Chondrocyte (in vitro differentiated cells): ENCODE measurements at places on chromosomes 5 and 9. TPM values are rescaled to one million over a fixed set of nuclear protein-coding genes. Genes with fewer than 3 reads are reported as not detected.

WDR31 gene
- total RNA-seq: 1.7 to 2.4 TPM (median 1.8 TPM) in 3 replicates

DNA sequence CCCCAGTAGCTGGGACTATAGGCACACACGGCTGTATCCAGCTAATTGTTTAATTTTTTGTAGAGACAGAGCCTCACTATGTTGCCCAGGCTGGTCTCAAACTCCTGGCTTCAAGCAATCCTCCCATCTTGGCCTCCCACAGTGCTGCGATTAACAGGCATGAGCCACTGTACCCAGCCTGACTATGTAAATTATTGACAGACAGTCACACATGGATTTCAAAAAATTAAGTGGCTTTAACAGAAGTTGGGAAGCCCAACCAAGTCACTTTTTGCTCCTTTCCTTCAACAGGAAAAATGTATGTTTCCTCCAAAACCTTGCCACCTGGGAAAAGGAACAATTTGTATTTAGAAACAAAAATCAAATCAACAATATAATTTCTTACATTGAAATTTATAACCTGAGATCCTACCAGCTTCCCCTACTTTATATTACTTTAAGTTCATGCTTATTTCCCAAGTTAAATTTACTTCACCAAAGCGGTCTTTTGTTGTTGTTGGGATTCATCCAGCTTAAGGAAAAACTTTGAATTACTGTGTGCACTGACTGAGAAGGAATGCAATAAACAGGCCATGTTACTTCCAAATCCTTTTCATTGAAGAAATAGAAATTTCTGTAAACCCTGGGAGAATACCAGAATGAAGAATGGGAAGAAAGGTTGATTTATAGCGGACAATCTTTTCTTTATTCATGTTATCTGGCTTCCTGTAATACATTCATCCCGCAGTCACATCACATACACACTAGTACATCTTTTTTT lies 8.6 kb downstream of the PCA3 start:
- H3K4me1 ChIP-seq: peaks cover 7% of the 10 kb centered on the region
- no peak overlapping the region for H3K4me3 ChIP-seq
- no peaks in the 10 kb centered on the region for H3K36me3 ChIP-seq

SAXO1 gene
- 0.17 TPM in 1 of 3 replicates, not detected in the others for total RNA-seq

SPATA31E1 gene
- not detected in 3 replicates for total RNA-seq

- peaks cover 8% of the 10 kb centered on the region for H3K4me1 ChIP-seq
- no peak overlapping the region for H3K27ac ChIP-seq
- no peak overlapping the region for H3K4me3 ChIP-seq
Observed at GRCh38 chr5:137684761-137685160, 51.1 kb downstream of the KLHL3 start.

- DNase-seq: no peak
- no peak overlapping the region for H3K4me3 ChIP-seq
- no peaks in the 10 kb centered on the region for H3K27me3 ChIP-seq
- peaks cover 30% of the 10 kb centered on the region for H3K36me3 ChIP-seq
Observed at GRCh38 chr9:32978051-32978450, 23.4 kb downstream of the APTX start.

- no peak overlapping the region for H3K4me3 ChIP-seq
- H3K27me3 ChIP-seq: no peaks in the 10 kb centered on the region
- peaks cover 8% of the 10 kb centered on the region for H3K36me3 ChIP-seq
- no peak for DNase-seq
- no peak overlapping the region for H3K27ac ChIP-seq
Observed at GRCh38 chr5:88821161-88821560, 61.8 kb downstream of the MEF2C start.

DNA sequence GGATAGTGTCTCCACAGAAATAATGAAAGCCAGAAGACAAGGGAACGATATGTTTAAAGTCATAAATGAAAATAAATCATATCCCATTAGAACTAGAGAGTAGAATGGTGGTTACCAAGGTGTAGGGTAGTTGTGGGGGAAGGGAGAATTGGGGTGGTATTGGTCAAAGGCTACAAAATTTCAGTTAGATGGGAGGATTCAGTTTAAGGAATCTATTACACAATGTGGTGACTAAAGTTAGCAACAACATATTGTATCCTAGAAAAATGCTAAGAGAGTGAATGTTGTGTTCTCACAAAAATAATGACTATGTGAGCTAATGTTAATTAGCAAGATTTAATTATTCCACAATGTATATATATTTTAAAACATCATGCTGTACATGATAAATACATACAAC lies 27.8 kb upstream of the LARP1 start:
- DNase-seq: no peak
- no peaks in the 10 kb centered on the region for H3K27me3 ChIP-seq
- H3K4me1 ChIP-seq: peaks cover 6% of the 10 kb centered on the region
- H3K36me3 ChIP-seq: peaks cover 4% of the 10 kb centered on the region
- no peak overlapping the region for H3K27ac ChIP-seq
- no peak overlapping the region for H3K4me3 ChIP-seq

GRCh38 chr5:17218353-17219005 lies 1.0 kb downstream of the BASP1 start:
- peak overlapping the region; percentile 96 for H3K4me3 ChIP-seq
- DNase-seq: no peak
- H3K27ac ChIP-seq: peak overlapping the region; percentile 92
- peaks cover 3% of the 10 kb centered on the region for H3K36me3 ChIP-seq
- H3K27me3 ChIP-seq: no peaks in the 10 kb centered on the region

FGD3 gene
- not detected in 3 replicates for total RNA-seq

- peaks cover 5% of the 10 kb centered on the region for H3K36me3 ChIP-seq
- H3K27ac ChIP-seq: no peak overlapping the region
- H3K4me1 ChIP-seq: peaks cover 58% of the 10 kb centered on the region
Observed at GRCh38 chr9:77748214-77748772, 100.2 kb upstream of the GNA14 start.

DNA sequence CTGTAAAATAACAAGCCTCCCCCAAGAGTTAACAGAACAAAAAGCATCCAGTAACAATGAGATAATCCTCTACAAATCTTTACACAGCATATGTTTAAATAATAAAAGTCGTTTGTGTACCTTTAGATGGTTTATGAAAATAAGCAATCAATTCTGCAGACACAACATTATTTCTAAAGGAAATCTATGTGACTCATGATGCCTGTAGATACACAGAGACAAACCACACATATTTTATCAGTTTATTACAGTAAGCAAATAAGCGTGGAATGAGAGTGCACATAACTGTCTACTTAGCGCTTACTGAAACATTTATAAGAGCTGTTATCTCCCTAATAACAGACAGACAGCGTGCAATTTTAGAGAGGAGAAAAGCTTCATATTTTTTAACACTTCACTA lies 243.6 kb downstream of the AP3B1 start:
- peaks cover 4% of the 10 kb centered on the region for H3K4me1 ChIP-seq
- no peak overlapping the region for H3K27ac ChIP-seq
- H3K36me3 ChIP-seq: peaks cover 7% of the 10 kb centered on the region
- no peak overlapping the region for H3K4me3 ChIP-seq
- DNase-seq: no peak

GRCh38 chr5:90290648-90291047 lies 118.9 kb downstream of the CETN3 start:
- H3K36me3 ChIP-seq: no peaks in the 10 kb centered on the region
- no peaks in the 10 kb centered on the region for H3K27me3 ChIP-seq
- DNase-seq: no peak
- no peak overlapping the region for H3K4me3 ChIP-seq
- no peak overlapping the region for H3K27ac ChIP-seq

ADAMTS19 gene
- total RNA-seq: 0.08 to 0.12 TPM in 2 of 3 replicates, not detected in the other

COL15A1 gene
- total RNA-seq: 5.2 to 7.1 TPM (median 5.4 TPM) in 3 replicates

DNA sequence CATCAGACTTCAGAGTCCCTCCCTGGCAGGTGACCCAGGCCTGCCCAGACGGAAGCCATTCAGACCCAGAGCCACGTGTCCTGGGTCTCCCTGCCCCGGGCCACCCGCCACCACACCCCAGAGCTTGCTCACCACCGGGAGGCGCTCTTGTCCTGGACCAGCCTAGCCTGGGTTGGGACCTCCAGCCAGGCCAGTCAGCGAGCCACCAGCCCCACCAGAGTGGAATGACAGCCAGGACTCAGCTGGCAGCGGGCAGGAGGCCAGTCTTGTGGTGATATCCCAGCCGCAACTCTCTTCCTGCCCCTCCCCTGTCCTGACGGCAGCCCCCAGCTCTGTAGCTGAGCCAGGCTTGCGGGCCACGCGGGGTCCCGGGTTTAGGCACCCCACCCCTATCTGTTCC lies 1.7 kb upstream of the PTGDS start:
- H3K36me3 ChIP-seq: no peaks in the 10 kb centered on the region
- peaks cover 15% of the 10 kb centered on the region for H3K4me1 ChIP-seq
- no peaks in the 10 kb centered on the region for H3K27me3 ChIP-seq
- no peak overlapping the region for H3K4me3 ChIP-seq
- H3K27ac ChIP-seq: no peak overlapping the region

GRCh38 chr5:99815-100214 lies 7.8 kb downstream of the PLEKHG4B start:
- H3K4me3 ChIP-seq: no peak overlapping the region
- H3K36me3 ChIP-seq: peaks cover 1% of the 10 kb centered on the region
- H3K4me1 ChIP-seq: no peaks in the 10 kb centered on the region

GRCh38 chr5:139046551-139046950 lies 151.6 kb downstream of the SIL1 start:
- H3K4me3 ChIP-seq: no peak overlapping the region
- H3K27ac ChIP-seq: no peak overlapping the region
- H3K27me3 ChIP-seq: no peaks in the 10 kb centered on the region
- peaks cover 2% of the 10 kb centered on the region for H3K36me3 ChIP-seq
- H3K4me1 ChIP-seq: peaks cover 6% of the 10 kb centered on the region

GRCh38 chr5:175162036-175162435 lies 281.9 kb downstream of the DRD1 start:
- peaks cover 9% of the 10 kb centered on the region for H3K27me3 ChIP-seq
- H3K27ac ChIP-seq: no peak overlapping the region
- no peak overlapping the region for H3K4me3 ChIP-seq

DNA sequence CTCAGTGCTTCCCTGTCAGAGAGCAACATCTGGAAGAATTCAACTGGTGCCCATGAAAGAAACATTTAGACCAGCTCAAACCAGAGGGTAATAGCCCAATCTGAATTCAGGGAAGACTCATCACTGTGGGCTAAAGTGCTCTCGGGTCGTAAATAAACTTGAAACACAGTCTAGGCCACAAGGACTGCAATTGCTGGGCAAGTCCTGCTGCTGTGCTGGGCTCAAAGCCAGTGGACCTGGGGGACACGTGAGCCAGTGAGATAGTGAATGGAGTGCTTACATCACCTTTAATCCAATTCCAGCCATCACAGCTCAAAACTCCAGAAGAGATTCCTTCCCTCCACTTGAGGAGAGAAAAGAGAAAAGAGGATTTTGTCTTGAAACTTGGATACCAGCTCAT lies 78.1 kb upstream of the DAP start:
- no peaks in the 10 kb centered on the region for H3K4me1 ChIP-seq
- no peak overlapping the region for H3K27ac ChIP-seq
- no peaks in the 10 kb centered on the region for H3K27me3 ChIP-seq
- H3K36me3 ChIP-seq: no peaks in the 10 kb centered on the region
- no peak overlapping the region for H3K4me3 ChIP-seq
- DNase-seq: no peak

DNA sequence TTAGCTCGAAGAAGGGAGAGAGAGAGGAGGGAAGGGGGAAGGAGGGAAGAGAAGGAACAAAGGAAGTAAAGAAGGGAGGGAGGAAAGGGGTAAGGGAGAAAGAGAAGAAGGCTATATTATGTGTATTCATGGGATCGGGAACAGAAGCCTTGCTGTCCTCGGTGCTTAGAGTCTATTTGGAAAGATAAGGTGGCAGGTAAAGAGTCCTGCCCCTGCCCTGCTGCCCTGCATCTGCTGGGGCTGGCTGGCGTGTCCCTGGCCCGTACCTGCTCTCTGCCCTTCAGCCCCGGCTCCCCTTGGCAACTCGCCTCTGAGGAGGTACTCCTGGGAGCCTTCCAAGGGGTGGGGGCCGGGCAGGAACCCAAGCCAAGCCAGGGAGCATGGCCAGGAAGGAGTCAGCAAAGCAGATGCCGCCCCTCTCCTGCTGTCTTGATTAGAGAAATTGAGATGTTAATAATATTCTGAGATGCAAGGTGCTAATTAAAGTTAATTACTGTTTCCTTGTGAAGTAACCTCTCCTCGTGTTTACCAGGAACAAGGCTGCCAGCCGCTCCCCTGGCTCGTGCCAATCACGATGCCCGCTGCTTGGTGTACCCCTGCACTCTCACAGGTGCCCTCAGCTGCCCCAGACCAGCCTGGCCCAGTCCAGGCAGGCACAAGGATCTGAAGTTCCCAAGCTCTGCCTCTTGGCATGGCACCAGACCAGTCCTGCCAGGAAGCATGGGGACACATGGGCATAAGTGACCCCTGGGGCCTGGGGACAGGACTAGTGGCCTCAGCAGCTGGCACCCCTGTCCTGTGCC lies 36.6 kb downstream of the PCDH1 start:
- peak overlapping the region; percentile 87 for H3K27ac ChIP-seq
- no peak overlapping the region for H3K4me3 ChIP-seq
- DNase-seq: no peak

DNA sequence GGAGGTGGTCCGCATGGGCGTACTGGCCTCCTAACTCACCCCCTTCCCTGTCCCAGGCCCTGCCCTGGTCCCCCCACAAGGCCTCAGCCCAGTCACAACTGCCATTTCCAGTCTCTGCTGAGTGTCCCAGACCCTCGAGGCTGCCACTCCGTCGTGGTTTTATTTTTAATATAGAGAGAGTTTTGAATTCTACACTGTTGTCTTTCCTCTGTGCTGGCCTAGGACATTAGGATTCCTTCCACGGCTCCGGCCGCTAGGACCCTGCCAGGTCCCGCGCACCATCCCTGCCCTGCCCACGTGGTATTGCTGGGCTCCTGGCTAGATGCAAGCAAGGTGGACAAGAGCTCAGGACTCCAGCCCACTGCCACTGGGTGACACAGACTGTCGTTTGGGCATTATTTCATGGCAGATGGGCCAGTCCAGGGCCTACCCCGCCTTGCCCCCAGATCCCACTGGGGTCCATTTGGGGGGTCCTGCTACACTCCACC lies 53.3 kb downstream of the SAR1B start:
- no peak overlapping the region for H3K4me3 ChIP-seq
- H3K36me3 ChIP-seq: peaks cover 15% of the 10 kb centered on the region
- H3K27ac ChIP-seq: no peak overlapping the region
- no peaks in the 10 kb centered on the region for H3K27me3 ChIP-seq
- H3K4me1 ChIP-seq: peaks cover 9% of the 10 kb centered on the region

GARNL3 gene
- 8.9 to 10.0 TPM (median 8.9 TPM) in 3 replicates for total RNA-seq

DNA sequence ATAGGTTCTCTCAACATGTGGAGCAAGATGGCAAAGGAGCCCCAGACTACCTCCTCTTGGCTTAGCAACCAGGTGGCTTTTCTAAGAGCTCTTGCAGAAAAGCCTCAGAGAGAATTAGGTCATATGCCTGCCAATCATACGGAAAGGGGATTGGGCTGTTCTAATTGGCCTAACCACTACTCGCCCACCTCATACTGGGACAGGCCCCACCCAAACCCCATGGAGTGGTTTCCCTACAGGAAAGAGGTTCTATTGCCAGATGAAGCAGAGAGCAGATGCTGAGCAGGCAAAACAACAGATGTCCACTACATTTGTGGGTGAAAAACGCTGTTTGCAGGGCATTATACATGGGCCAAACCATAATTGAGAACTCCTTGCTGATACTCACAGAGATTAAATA lies 29.0 kb downstream of the ABLIM3 start:
- H3K4me1 ChIP-seq: peaks cover 52% of the 10 kb centered on the region
- H3K27ac ChIP-seq: no peak overlapping the region
- no peak for DNase-seq
- no peaks in the 10 kb centered on the region for H3K36me3 ChIP-seq
- no peak overlapping the region for H3K4me3 ChIP-seq

CNTNAP3B gene
- 9.5 to 23.9 TPM (median 23.1 TPM) in 3 replicates for total RNA-seq
